ENCODE measurements at places on chromosomes 1 and 21. TPM values are rescaled to one million over a fixed set of nuclear protein-coding genes. Genes with fewer than 3 reads are reported as not detected.

The KCNJ9 gene
- total RNA-seq = 18.5 TPM

The PPIAL4G gene
- total RNA-seq = 0.46 TPM

The HES4 gene
- 17.1 TPM for total RNA-seq

The IGSF21 gene
- 78.2 TPM for total RNA-seq

The COL18A1 gene
- total RNA-seq = 19.8 TPM

The SOD1 gene
- 137 TPM for total RNA-seq

The KCNE2 gene
- total RNA-seq = 0.23 TPM

The MOB3C gene
- total RNA-seq = 4.2 TPM

The LAMTOR5 gene
- 56.3 TPM for total RNA-seq

All from diencephalon (tissue), 1 donor.